Fibroblast of villous mesenchyme (primary cell): ENCODE measurements at places on chromosomes 11 and 22.
A peak's percentile ranks its signal among the peaks of the same experiment; 100 is the strongest.

DNA sequence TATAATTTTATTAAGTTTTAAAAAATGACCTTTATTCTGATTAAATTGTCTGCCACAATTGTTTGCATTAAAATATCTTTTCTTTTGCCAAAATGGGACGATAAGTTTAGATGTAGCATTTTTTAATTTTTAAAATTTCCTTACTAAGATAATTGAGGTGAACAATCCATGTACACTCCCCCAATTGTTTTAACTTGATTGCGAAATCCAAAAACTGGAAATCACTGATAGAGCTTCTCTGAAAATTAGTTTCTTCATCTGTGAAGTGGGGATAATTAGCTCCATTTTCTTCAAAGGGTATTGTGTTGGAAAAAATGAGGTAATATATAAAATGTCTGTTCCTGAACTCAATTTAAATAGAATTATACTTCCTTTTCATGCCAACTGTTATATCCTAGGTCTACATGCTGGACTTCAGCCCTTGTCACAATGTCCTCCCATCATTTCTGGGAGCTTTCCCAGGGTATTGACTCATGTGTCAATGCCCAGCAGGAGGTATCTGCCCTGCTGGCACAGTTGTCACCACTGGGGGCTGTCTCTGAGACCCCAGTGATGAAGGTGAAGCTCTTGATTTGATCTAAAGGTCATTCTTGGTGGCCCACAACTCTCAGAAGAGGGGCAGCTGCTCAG is 28.7 kb upstream of the NAV2 start:
- no peak for DNase-seq

- DNase-seq: peak; percentile 88
These were observed 2.4 kb upstream of the IFITM2 start for GRCh38 chr11:304915-305843.

- DNase-seq: no peak
These were observed 53.5 kb upstream of the SLC25A1 start for GRCh38 chr22:19231986-19232385.

DNA sequence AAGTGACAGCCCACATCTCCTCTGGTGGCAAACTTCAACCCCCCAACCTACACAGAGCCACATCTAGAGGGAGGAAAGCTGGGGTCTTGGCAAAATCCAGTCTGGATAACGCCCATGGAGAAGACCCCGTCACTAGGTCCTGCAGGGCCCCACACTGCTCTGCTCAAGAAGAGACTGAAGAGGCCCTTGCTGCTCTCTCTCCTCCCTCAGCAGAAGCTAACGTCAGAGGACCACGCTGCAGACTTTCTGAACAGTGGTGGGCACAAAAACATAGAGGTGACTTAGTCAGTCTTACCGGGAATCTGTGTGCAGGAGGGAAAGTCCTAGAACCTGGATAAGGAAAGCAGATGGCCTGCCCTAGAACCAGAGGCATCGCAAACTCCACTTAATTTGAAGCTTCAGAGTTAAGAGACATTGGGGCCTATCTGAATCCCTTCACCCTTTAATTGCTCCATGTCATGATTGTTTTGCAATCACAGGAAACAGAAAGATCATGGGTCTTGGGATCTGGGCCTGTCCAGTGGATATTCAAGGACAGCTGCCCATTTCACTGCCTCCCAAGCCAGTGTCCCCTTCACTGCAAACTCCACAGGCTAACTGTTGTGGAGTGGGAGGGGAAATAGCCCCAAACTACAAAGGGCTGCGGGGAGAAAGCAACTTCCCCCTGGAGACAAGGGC is 1.7 kb downstream of the DKK3 start:
- peak; percentile 48 for DNase-seq

DNA sequence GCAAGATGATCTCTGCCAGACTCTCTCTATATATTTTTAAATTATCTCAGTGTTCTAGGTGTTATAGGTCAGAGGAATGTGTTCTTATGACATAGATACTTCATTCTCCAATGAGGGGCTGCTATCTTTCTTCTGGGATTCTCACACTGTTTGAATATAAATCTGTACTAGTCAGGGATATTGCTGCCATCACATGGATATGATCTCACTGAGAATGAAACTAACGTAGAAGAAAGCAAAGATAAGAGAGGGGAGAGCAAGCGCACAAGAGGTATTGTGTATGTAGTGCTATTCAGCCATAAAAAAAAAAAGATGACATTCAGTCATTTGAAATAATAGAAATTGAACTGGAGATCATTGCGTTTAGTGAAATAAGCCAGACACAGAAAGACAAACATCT is 42.2 kb upstream of the SLC36A4 start:
- no peak for DNase-seq

DNA sequence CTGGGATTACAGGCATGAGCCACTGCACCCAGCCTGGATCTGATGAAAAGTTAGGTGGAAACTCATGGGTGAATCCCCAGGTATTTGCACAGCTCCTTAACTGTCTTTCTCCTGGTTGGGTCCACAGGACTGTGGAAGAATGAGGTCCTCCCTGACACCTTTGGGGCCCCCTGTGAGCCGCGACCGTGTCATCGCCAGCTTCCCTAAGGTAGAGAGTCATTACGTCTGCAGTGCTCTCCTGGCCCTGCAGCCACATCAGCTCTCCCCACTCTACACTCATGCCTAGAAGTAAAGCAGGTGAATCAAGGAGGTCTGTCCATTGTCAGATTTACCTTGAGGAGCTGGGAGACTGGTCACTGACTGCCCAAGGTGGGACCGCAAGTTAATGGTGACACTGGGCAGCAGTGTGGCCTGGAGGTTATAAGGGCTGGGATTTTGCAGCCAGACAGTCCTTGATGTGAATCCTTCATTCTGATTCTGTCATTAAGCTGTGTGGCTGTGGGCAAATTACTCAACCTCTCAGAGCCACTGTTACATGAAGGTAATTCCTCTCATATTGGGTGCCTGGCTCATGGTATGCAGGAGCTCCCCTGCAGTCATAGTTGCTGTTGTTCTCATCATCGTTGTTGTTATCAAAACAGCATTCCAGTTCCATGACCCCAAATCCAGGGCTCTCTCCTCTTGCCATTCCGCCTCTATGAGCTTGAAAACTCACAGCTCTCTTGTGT is 1.4 kb downstream of the RAB36 start:
- DNase-seq: no peak

- no peak for DNase-seq
These were observed 131.4 kb upstream of the UBASH3B start for GRCh38 chr11:122523846-122524805.

GRCh38 chr11:47847892-47848699 is at the start of gene NUP160:
TSS of gene NUP160 (minus strand) at chr11:47848350. CDS start at chr11:47848318, 32 bp downstream.
- DNase-seq: peak; percentile 59

DNA sequence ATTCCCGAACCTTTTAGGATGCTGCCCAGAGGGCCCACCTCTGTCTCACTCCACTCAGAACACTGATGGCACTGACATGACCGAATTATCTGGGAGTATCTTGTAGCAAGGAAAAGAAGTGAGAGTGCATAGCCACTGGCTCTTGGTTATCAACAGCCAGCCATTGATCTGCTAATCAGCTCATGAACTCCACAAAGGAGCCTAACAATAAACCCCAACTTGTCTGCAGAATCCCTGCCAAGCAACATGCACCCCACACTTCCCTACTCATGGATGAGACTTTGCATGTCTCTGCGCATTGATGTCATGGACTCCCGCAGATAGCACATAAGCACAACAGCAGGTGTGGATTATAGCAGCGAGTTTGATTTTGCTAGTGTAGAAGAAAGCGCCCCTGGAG is 1538.9 kb upstream of the RAG2 start:
- no peak for DNase-seq

DNA sequence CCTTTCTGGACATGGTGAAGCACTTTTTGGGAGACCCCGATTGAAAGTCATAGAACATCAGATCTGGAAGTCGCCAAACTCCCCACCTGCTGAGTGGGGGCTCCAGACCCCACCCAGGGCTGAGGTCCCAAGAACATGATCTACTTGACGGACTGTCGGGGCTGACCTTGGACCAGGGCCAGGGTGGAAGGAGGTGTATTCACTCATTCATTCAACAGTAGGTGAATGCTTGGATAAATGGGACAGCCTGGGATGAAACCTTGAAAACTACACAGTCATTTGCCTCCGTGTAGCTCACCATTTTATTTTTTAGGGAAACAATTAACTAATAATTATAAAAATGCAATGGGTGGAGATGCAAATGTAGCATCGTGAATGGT is 629.0 kb downstream of the BRD1 start:
- DNase-seq: no peak

GRCh38 chr11:11718511-11718910 is 96.7 kb upstream of the GALNT18 start:
- DNase-seq: no peak

GRCh38 chr22:48391171-48391711 is 1436.4 kb downstream of the BRD1 start:
- no peak for DNase-seq

GRCh38 chr11:100805506-100806199 is 118.6 kb downstream of the ARHGAP42 start:
- no peak for DNase-seq

GRCh38 chr11:12927886-12928285 is 81.2 kb upstream of the RASSF10 start:
- DNase-seq: no peak

DNA sequence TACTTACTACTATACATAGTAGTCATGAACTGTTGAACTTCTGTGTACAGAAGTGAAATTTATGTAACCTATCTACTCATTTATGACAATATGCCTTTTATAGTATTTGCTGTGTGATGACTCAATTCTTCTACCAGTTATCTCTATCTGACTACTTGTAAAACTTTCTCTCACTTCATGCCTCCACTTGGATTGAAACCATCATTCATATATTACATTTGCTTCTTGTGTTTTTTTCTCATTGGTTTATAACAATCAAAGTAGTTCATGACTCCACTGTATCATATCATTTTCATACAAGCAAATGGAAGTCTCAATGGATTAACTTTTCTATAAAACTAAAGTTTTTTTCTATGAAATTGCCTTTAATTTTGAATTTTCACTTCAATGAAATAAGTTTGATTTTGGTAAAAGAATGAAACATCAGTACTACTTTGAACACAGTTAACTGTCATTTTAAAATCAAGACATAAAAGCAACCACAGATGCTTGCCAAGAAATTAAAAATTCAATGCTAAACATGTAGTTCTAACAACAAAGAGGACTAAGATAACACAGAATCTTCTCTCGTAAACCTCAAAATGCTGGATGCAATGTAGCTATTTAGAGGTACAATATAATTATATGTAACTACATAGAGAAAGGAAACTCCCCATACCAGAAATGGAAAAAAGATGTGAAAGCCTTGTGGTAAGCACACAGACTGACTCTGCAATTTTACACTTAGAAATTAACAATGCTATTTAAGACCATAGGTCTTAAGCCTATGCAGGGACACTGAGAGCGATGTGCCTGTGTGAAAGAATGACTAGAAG is 27.6 kb upstream of the EXPH5 start:
- DNase-seq: peak; percentile 50

DNA sequence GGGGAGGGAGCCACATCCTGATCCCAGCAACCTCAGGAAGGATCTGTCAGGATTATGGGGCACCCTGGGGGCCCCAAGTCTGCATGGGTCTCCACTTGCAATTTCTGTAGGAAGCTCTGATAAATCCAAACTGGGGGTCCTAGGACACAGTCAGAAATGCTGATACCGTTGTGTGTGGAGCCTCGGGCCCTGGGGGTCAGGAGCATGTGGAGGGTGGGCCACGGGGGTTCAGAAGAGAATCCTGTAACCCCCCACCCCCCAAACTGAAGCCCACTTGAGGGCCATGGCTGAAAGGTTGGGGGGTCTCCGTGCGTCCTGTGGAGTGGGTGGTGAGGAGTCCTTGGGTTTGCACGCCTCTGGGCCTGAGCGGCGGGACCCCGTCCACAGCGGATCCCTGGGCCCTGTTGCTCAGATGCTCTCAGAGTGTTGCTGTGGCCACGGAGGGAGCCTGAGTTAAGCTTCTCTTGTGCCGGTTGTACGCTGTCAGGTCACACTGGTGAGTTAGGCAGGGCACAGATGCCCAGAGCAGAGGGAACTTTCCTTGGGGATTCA is 72.2 kb downstream of the LRP5 start:
- DNase-seq: no peak

DNA sequence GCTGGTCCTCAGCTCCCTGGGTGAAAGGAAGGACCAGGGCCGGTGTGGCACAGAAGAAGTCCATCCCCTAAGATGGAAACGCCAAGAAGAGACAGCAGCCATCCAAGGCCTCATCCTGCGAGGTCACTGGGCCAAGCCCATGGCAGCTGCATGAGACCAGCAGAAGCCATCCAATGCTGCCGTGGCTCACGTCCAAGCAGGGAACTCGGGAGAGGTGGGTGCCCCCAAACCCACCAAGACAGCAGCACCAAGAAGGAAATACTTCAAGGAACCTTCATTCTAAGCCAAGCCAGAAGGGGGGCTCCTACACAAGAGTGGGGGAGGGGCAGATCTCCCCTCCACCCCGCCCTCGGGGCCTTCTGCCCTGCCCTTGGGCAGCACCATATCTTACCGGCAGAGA is 49.6 kb downstream of the IGSF9B start:
- no peak for DNase-seq

DNA sequence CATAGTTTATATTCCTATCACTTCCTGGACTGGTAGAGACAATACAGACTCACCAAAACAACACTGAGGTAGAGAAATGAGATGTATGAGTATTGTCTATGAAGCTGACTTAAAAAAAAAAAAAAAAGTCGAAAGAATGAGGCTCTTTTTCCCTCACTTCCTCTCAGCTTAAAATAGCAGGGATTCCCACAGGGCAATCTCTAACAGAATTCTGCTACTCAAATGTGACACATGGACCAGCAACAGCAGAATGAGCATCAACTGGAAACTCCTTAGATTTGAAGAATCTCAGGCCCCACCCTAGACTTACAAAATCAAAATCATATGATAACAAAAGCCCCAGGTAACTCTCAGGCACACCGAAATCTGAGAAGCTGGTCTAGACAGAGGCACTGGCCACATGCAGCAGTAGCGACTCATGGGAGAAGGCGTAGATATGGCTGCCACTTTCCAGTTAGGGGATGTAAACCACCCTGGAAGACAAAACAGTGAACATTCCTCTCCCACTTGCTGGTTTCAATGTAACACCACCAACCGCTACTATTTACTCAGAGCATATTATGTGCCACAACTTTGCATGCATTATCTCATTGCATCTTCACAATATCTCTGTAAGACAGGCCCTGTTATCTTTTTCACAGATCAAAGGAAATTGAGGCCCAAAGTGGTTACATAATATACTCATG is 128.0 kb downstream of the RBFOX2 start:
- peak; percentile 49 for DNase-seq

- DNase-seq: peak; percentile 1
These were observed 365.7 kb upstream of the CADM1 start for GRCh38 chr11:115869780-115870431.

- DNase-seq: peak; percentile 20
These were observed 49.5 kb downstream of the ABTB2 start for GRCh38 chr11:34308049-34308912.

GRCh38 chr11:101445761-101446160 is 138.0 kb downstream of the TRPC6 start:
- DNase-seq: no peak
